Astrocyte of the spinal cord (primary cell): ENCODE measurements at places on chromosomes 2 and 18.

- DNase-seq = no peak
These were observed 54.5 kb upstream of the TMEM87B start for GRCh38 chr2:112000399-112001135.

- DNase-seq = no peak
These were observed 34.5 kb upstream of the CCDC93 start for GRCh38 chr2:118048401-118048800.

DNA sequence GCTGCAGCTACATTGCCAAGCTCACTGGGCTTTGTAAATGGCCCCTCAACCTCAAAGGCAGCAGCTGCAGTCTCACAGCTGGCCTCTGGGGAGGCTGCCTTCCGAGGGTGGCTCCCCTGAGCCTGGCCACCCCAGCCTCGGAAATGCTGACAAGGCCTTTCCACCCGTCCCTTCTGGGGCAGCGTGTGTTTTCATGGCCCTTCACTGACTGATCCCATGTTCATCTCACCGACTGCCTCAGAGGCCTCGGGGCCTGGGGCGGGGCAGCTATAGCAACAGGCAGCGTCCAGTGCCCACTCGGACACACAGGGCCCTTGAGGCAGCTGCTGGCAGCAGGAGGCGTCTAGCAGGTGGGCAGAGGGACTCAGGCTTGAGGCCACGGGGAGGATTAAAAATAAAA lies 149.7 kb downstream of the GLI2 start:
- no peak for DNase-seq

GRCh38 chr2:65261676-65262075 lies 34.0 kb downstream of the ACTR2 start:
- DNase-seq = no peak

- DNase-seq = no peak
These were observed 337.7 kb upstream of the SETBP1 start for GRCh38 chr18:44342946-44343345.

GRCh38 chr2:61335187-61335586 lies 135.7 kb downstream of the USP34 start:
- no peak for DNase-seq

DNA sequence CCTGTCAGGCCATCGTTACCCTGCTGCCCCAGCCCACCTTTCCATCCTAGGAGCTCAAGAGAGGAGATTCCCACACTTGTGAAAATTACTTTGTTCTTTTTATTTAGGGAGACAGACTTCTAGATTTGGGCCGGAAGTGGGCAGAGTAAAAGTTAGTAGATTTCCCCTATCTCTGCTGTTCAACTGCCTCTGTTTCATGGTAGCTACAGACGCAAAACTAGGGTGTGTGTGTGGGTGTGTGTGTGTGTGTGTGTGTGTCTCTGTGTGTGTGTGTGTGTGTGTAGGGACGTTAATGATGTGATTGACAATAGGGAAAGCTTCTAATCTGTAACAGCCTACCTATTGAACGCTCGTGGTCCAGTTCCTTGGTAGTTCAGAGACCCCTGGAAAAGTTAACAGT lies 438 bp downstream of the PSMA8 start:
- DNase-seq = no peak

GRCh38 chr2:47057687-47058002 lies 97.5 kb downstream of the STPG4 start:
- no peak for DNase-seq

- DNase-seq = no peak
These were observed 101.6 kb upstream of the TTN start for GRCh38 chr2:178908810-178909209.

DNA sequence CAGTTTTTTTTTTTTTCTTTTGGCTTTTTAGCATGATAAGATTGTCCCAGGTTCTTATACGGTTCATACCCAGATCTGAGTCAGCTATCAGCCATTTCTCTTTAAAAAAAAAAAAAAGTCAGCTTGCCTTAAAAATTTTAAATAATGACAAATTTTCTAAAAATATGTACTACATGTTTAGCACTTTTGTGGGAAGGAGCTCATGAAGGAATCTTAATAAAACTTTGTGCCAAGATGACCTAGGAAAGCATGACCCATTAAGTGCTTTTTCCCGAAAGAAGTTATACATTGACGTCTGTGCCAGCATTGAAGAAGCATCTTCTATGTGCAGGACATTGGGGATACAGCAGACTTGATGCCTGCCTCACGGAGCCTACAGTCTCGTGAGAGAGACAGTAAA lies 4.5 kb upstream of the RBMS1 start:
- no peak for DNase-seq

GRCh38 chr2:166413255-166413654 lies 37.5 kb upstream of the SCN9A start:
- DNase-seq = no peak

- DNase-seq = no peak
These were observed 33.5 kb downstream of the RAB10 start for GRCh38 chr2:26067186-26067974.

DNA sequence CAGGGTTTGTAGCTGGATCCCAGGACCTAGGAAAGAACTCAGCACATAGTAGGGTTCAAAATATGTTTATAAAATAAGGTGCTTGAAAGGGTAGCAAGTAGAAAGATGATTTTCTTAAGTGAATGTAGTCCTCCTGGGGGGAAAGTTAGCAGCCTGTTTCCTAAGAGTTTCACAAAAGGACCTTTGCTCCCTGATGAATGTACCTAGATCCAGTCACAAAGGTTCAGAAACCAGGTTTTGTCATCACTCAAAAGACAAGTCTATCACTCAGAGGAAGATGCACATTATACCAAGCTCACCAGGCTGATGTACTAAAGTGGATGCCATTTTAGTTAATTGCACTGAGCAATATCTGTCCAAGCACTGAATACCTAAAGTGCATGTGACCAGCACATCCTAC lies 378.2 kb downstream of the BCL11A start:
- no peak for DNase-seq

DNA sequence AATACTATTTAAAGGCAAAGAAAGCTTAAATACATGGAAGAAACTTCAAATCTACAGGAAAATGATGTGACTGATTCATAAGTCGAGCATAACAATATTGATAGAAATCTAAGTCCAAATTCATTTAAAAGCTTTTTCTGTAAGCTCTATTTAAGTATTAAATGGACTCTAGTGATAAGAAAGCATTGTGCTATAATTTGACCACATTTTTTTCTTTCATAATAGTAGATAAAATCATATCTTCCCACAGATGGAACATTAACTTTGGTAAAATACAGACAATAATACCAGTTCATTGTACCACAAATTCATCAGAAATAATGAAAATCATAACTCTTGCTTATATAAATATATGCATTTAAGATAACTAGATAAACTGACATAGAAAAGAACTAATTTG lies 366.5 kb downstream of the GALNT13 start:
- DNase-seq = no peak

GRCh38 chr2:8607606-8608005 lies 74.2 kb upstream of the ID2 start:
- DNase-seq = peak; percentile 81

DNA sequence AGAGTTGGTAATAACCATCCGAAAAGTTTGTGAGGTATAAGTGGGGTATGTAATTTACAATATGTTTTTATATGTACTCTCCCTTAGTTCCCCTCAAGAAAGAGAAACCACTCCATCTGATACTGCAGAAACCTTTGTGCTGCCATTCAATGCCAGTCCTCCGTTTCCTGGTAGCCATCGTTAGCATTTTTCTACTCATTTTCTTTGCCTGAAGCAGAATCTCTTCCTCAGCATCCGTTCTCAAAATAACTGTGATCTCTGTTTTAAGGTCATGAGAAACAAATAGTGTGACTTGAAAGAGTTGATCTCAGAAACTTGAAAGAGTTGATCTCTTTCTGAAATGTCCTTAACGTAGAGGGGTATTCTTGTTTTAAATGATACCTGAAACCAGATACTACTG lies 996 bp downstream of the PTCD3 start:
- no peak for DNase-seq

DNA sequence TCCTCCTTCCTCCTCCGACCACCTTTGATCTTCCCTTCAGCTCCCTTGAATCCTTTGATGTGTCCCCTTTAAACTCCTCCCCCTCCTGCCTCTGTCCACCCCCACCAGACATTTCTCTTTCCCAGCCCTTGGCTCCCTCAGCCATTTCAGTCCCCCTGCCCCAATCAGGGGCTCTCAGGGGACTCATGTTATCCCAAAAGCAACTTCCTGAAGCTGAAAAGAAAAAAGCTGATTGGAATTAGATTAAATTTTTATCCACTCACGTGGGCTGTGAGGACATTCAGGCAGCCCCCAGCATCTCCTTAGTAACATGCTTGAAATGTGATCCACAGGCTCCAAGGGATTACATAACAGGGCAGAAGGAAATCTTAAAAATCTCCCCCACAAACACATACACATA lies 81.3 kb downstream of the NEURL3 start:
- no peak for DNase-seq

DNA sequence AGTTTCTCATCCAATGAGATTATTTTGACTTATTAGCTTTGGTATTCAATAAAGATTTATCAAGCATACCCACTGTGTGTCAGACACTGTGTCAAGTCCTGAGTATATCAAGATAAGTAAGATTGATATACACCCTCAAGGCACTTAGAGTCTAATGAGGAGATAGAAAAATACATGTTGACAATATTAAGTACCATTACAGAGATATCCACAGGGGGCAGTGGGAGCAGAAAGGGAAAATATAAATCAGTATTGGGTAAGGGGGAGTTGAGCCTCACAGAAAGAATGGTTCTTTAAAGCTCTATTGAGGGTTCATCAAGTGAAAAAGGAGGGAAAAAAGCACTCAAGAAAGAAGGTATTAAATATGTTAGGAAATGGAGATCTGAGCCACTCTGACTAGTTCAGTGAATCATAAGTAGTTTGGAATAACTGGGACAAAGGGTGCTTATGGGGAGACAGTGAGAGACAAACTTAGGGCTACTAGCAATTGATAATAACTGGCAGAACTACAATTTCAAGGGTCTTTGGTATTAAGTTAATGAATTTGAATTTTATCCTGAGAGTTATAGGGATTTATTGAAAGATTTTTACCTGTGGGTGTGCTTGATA lies 45.5 kb upstream of the SLC8A1 start:
- DNase-seq = no peak

DNA sequence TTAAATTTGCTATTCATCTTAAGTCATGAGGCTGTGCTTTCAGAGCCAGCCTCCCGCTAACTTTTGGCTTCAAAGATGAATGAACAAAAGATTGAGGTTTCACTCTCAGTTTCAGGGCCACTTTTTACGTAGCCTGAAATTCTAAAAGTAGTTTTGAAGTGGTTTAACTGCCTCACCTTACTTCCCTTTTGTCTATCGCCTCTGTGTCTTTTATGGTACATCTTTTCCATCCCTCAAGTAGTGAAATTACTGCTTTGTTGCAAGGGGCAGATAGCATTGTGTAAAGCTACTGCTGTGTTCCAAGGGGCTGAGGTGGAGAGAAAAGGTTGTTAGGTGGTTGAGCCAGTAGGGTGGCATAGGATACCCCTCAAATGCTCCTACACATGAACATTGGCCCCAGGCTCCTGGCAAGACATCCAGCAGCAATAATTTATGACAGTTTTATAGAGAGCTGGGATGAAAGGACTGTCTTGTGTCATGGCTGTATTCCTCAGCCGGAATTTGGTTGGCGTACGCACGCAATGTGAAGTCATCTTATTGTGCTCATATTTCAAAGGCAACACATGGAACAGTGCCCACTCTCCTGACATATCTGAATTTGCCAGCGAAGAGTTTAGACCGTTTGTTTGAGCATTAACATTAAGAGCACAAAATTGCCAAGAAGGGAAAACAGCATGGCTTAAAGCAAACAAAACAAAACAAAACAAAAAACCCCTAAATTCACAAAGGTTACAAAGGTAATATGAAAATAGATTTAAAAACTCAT lies 32.2 kb downstream of the QPCT start:
- DNase-seq = peak; percentile 86

DNA sequence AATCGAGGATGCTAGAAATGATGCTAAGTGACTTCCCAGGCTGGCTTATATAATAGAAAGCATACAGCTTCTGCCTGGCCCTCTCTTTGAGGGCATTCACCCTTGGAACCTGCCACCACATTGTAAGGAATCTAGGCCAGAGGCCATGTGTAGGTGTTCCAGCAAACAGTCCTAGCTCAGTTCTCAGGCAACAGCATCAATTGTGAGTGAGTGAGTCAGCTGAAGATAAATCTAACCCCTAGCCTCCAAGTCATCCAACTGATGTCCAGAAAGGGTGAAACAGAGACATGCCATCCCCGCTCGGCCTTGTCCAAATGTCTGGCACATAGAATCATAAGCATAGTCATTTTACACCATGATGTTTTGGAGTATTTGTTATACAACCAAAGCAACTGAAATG lies 324.3 kb upstream of the KLHL14 start:
- no peak for DNase-seq

GRCh38 chr2:161208527-161209139 lies 48.4 kb downstream of the TANK start:
- DNase-seq = peak; percentile 78

DNA sequence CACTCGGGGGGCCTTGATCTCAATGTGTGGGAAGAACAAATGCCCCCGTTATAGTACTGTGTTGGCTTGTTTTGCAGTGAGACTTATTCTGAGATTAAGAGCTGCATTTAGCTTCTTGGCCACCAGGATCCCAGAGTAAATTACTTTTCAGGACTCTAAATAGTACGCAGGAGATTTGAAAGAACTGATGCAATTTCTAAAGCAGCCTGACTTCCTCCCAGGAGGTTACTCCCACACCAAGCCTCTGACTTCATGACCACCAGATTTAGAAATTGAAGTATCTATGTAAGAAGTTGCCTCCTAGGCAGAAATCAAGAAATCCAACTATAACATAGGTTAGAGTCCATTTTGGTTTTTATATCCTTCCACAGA lies 67.0 kb downstream of the FEZ2 start:
- DNase-seq = peak; percentile 62

- DNase-seq = no peak
These were observed 122.8 kb upstream of the SH3BP4 start for GRCh38 chr2:234829074-234829455.

DNA sequence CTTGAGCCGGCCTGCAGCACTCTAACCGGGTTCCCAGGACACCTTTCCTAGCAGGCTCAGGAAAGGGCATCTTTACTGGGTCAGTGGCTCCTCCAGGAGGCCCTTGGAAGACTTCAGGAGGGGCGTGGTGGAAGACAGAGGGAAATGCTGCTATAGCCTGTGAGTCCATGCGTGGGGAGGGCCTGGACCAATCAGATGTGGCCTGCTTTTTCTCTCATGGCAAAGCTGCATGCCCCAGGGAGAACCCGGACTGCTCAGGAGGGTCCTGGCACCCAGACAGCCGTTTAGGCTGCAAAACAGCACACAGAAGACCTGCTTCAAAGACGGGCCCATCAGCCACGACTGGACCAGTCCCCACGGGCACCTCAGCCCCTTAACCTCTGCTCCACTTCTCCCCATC lies 84.4 kb downstream of the EIPR1 start:
- no peak for DNase-seq

GRCh38 chr2:63875131-63875527 lies 33.4 kb downstream of the UGP2 start:
- DNase-seq = peak; percentile 28

- no peak for DNase-seq
These were observed 32.0 kb downstream of the MERTK start for GRCh38 chr2:111930409-111930808.
